Cardiac muscle cell (in vitro differentiated cells and primary cell): ENCODE measurements at places on chromosomes 4 and X.

- DNase-seq = peak; percentile 66
Observed at GRCh38 chr4:168717847-168718246, 221.0 kb downstream of the PALLD start.

- no peak for DNase-seq
Observed at GRCh38 chr4:4791299-4792111, 68.0 kb upstream of the MSX1 start.

DNA sequence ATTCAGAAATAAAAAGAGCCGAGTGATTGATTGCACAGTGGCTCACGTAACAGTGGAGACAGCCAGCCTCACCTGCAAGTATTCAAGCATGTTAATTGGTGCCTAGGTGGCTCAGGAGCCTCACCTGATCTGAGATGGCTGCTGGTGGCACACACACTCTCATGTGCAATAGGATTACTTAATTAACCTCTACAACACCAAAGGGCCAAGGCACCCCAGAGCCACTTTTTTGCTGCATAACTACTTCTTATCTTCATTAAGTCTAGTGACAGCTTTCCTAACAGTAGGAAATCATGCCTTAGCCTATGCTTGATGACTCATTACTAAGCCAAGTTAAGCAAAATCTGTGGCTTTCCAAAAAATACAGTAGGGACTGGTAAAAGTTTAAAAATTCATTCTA is 117.3 kb upstream of the NOCT start:
- no peak for DNase-seq

GRCh38 chrX:53279296-53280237 is 1.8 kb downstream of the IQSEC2 start:
- no peak for DNase-seq

- DNase-seq = no peak
Observed at GRCh38 chr4:105343146-105343931, 130.5 kb downstream of the PPA2 start.

GRCh38 chrX:69031971-69032391 is 133.3 kb downstream of the PJA1 start:
- DNase-seq = no peak

GRCh38 chr4:85783483-85783882 is 308.5 kb downstream of the ARHGAP24 start:
- peak; percentile 87 for DNase-seq

DNA sequence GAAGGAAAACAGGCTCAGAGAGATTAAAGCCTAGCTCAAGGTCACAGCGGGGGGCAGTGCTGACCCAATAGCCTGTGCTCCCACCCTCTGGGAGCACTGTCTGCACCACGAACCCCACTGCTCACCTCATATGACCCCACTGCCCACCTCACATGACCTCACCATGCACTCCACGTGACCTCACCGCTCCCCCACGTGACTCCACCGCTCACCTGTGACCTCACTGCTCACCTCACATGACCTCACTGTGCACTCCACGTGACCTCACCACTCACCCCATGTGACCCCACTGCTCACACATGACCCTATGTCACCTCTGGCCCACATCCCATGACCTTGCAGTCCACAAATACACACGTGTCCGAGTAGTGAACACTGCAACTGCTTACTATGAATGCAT is 55.4 kb downstream of the ACOX3 start:
- DNase-seq = no peak

- peak; percentile 6 for DNase-seq
Observed at GRCh38 chr4:85209161-85209560, 242.7 kb upstream of the WDFY3 start.

GRCh38 chr4:26032142-26032541 is 118.1 kb downstream of the SMIM20 start:
- no peak for DNase-seq

DNA sequence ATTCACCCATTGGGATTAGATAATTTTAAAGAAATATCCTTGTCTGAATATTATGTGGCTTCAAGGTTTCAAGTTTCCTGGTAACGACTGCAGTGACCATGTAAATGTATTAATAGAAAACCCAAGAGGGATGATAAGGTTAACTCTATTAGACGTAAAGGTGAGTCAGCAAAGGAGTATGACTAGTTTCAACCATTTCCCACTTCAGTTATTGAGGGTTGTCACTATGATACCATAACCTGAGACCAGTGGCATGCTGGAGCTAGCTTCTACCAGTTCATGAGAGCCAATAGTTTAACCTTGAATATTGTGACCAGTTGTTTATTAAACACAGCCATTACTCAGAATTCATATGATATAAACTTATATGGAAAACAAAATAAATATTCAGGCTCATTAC is 270.1 kb downstream of the TMA16 start:
- no peak for DNase-seq

DNA sequence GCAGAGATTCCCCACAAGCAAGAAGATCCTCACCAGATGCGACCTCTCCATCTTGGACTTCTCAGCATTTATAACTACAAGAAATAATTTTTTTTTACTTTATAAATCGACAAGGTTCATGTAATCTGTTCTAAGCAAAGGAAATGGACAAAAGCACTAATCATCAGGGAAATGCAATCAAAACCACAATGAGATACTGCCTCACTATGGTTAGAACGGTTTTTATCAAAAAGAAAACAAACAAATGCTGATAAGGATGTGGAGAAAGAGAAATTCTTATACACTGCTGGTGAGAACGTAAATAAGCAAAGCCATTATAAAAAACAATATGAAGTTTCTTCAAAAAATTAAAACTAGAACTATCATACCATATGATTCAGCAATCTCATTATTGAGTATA is 1382.6 kb downstream of the ARAP2 start:
- DNase-seq = peak; percentile 7

- DNase-seq = no peak
Observed at GRCh38 chrX:139795196-139795595, 87.2 kb upstream of the MCF2 start.

DNA sequence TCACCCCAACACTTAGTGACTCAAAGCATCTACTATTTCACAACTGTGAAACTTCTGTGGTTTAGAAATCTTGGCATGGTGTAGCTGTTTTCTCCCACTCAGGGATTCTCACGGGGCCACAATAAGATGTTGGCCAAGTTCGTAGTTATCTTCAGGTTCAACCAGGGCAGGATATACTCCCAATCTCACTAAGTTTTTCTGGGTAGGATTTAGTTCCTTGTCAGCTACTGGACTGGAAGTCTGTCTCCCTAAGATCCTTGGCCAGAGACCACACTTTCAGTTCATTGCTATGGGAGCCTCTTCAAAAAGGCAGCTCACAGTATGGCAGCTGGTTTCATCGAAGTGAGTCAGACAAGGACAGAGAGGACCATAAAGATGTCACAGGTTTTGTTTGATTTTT is 111.7 kb upstream of the PDHA2 start:
- DNase-seq = no peak

- no peak for DNase-seq
Observed at GRCh38 chr4:12635629-12636028, 848.5 kb downstream of the RAB28 start.

GRCh38 chr4:155428128-155428527 is 51.4 kb upstream of the MAP9 start:
- DNase-seq = peak; percentile 56

GRCh38 chrX:39859991-39860861 is 237.5 kb downstream of the BCOR start:
- peak; percentile 78 for DNase-seq

GRCh38 chr4:123256901-123257300 is 139.7 kb upstream of the SPRY1 start:
- DNase-seq = no peak

- peak; percentile 80 for DNase-seq
Observed at GRCh38 chr4:48375651-48376304, 34.4 kb downstream of the SLAIN2 start.

- DNase-seq = no peak
Observed at GRCh38 chr4:175813204-175813603, 1.1 kb upstream of the GPM6A start.

DNA sequence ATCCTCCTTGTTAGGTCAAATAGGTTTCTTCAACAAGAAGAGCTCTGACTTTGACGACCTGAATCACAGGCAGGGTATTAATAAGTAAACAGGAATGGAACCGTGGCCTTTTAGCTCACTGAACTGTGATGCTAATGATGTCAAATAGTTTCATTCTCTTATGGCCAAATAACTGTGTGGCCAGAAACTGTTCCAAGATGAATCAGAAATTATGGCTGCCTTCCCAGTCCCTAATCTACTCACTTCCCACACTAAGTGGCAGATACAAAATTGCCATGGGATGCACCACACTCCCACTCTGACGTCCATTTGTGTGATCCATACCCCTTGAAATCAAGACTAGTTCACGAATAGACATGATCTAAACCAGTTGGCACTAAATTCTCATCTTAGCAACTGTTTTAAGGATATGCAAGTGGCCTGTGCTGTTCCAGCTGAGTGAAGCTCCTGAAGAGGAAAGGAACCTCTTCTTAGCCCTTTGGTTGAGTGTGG is 455.4 kb downstream of the IL15 start:
- DNase-seq = no peak

DNA sequence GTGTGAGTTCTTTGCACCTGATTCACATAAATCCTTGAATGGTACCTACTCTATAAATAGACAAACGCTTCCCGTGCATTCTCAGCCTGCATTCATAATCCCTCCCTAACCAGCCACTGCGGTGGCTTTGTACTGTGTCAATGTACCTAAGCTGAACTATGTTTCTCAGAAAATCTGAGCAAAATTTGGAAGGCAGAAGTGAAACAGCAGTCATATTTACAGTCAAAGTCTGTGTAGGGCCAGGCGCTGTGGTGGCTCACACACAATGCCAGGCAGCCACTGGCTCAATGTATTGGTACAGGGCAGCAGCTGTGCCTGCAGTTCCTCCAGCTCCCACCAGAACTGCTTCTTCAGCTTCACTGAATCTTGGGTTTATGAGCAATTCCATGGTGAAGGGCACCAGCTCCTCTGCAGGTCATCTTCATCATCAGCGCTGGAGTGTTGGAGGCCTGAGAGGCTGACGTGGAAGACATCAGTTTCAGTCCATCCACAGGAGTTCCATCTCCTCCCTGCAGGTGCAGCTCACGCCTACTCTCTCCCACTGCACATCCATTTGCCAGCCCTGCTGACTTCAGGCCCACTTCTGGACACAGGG is 32.3 kb upstream of the IRF2 start:
- DNase-seq = no peak

GRCh38 chr4:56468097-56468422 is 643 bp downstream of the SRP72 start:
- DNase-seq = peak; percentile 35

DNA sequence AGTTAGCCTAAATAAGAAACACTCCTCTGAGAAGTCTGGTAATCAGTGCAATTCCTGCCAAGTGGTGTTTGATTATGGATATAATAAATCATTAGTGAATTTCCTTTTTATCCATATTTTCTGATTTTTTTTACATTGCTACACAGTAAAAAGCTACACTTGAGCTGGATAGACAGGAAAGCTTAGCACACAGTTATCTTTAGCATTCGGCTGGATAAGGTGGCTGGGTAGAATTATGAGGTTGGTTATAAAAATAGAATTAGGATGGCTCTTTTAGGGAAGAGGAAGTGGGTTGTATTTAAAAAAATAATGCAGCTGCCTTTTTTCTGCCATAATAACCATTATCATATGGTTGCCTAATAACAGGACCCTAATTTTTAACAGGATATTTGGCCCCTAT is 460.6 kb downstream of the NAF1 start:
- peak; percentile 10 for DNase-seq

DNA sequence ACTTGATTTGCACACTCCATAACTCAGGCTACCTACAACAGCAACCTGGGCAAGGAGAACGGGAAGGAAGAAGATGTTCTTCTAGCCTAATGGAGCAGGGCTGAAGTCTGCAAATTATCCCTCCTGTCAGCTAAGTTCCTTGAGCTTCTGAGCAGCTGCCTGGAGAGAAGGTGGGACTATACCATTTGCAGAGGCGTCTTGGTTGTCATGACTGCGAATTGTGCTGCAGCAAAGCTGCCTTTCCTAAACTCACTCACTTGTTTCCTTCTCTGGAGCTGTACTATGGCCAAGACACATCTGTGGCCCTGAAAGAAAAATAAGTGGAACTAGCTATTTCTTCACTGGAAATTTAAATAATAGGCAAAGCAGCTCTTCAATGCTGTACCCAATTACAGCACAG is 682.4 kb upstream of the GRIA3 start:
- DNase-seq = no peak

- DNase-seq = no peak
Observed at GRCh38 chr4:117455088-117455487, 369.7 kb upstream of the TRAM1L1 start.

DNA sequence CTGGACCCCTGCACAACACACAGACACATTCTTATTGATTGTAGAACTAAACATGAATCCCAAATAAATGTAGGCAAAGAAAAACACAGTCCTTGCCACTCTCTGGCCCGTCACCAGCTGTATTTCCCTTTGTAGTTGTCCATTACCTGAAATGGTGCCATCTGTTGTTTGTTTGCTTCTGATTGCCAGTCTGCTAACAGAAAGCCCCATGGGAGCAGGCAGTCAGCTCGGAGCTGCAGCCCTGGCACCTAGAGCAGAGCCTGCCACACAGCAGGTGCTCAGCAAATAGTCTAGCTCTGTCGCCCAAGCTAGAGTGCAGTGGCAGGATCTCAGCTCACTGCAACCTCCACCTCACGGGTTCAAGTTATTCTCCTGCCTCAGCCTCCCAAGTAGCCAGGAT is 28.9 kb downstream of the CPLX1 start:
- no peak for DNase-seq

GRCh38 chr4:76951672-76952010 is 2.1 kb downstream of the SEPTIN11 start:
- no peak for DNase-seq

GRCh38 chr4:82123934-82124333 is 249.9 kb downstream of the HNRNPD start:
- DNase-seq = no peak

GRCh38 chr4:88452912-88453311 is 4.0 kb upstream of the HERC5 start:
- no peak for DNase-seq

DNA sequence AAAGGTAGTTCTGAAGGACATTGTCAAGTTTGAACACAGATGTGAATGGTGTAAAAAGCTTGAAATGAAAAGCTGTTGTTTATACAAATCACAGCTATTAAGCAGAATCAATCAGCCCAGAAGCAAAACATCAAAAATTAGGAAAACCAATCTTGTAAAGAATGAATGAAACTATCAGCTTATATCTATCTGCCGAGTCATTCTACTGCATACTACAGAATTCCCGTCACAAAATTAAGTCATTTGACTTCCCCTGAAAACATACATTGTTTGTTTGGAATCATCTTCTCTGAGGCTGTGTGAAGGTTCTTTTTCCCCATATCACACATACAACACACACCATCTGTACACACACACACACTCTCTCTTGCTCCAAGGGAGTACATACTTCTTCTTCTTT is 80.3 kb downstream of the RFC1 start:
- no peak for DNase-seq
